ENCODE measurements at places on chromosomes 1 and 21. TPM values are rescaled to one million over a fixed set of nuclear protein-coding genes. Genes with fewer than 3 reads are reported as not detected.

The IL12RB2 gene
- 1.0 TPM for polyA plus RNA-seq

The KRTAP19-3 gene
- not detected for polyA plus RNA-seq

The GRIK1 gene
- 0.39 TPM for polyA plus RNA-seq

The SMIM1 gene
- polyA plus RNA-seq: 3.1 TPM

DNA sequence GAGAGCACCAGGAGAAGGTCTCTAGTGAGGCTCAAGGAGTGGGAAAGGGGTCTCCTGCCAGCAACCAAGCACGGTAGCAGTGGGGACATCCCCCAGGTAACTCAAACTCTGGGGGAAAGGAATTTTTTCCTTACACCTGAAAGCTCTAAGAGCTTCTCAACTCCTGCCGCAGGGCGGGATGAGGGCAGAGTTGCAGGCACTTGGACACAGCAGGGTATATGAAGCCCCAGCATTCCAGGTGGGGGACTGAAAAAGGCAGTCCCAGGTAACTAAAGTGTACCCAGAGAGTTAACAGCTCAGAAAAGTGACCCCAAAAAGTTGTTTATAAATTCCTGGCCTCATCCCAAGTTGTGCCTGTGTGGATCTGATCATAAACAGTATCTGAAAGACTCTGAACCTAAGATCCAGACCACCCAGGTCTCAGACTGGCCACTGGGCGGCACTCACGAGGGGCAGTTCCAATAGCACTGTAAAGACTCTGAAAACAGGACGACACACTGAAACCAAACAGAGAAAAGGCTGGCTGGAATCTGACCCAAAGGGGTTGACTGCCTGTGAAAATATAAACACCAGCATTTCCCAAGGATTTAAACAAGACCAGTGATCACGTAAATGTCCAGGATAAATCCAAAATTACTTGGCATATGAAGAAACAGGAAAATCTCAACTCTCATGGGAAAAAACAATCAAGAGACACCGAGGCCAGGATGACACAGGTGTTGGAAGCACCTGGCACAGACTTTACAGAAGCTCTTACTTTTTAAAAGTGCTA is 47.5 kb downstream of the HSF2BP start:
- DNase-seq: no peak

GRCh38 chr21:32253215-32253641 is 25.6 kb downstream of the MIS18A start:
- DNase-seq: no peak

- DNase-seq: no peak
Measured at GRCh38 chr1:43858324-43858723, 75.3 kb upstream of the ARTN start.

DNA sequence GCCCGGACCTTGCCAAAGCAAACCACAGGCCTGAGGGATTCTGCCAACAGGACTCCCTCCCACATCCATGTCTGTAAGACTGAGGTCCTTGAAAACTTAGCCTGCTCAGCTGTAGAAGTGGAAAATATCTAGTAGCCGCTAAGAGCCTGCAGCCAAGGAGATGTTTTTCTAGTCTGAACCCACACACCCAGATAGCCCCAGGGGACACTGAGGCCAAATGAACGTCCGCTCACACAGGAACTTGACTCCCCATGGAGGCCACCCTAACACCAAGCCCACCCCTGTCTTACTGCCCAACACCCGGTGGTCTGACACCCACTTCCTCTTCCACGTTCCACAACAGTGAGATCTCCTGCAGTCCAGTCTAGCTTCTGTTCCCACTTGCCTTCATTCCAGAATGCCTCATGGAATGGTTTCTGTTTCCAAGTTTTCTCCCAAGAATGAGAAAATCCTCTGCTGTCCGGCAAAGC is 174.8 kb downstream of the PLPP3 start:
- DNase-seq: no peak

Measured in forelimb muscle (tissue), 1 donor.